ENCODE measurements at places on chromosomes 6 and 20.

GRCh38 chr6:119261944-119262284 lies 87.6 kb downstream of the MAN1A1 start:
- no peak for DNase-seq

DNA sequence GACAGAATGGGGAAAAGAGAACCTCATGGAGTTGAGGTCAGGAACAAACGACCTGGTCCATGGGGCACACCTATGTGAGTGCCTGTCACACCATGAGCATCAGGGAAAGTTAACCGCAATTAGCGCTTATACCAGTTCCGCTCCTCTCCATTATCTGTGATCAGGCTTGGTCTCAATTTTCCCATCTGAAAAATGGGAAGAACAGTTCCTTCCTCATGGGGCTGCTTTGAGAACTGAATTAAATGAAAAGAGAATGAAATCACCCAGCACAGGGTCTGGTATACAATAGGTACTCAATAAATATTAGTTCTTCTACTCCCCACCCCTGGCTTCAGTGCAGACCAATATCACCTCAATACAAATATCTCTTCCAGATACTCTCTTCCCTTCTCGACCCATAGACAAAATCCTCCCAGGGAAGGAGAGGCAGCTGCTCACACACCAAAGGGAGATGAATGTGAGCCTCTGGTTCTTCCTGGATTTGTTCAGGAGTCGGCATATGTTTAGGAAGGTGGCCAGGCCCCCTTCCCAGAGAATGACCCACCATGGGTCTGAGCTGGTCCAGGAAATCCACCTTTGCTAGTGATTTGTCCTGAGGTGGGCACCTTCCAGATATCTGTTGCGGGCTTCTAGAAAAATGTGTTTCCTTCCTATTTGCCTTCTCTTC lies 2.4 kb upstream of the PTGIS start:
- DNase-seq: no peak

DNA sequence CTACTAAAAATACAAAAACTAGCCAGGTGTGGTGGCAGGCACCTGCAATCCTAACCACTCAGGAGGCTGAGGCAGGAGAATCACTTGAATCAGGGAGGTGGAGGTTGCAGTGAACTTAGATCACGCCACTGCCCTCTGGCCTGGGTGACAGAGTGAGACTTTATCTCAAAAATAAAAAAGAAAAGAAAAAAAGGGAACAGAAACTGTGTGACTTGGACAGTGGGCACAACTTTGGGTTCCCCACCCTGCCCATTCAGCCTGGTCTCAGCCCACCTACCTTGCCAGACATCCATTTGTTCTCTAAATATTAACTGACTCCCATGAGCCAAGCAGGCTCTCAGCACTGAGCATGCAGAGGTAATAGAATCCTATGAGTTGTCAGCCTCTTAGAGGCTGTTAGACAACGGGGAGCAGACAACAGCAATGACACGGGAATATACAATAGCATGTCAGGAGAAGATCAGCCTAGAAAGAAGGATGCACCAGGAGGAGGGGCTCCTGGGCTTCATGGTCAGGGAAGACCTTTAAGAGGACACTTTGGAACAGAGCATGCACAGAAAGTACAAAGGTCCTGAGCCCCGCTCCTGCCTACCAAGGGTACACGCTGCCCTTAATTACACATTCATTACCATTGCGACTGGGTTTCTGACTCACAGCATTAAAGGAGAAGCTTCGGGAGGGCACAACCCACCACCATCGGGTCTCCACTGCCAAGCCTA lies 20.0 kb downstream of the FAM209B start:
- no peak for DNase-seq

DNA sequence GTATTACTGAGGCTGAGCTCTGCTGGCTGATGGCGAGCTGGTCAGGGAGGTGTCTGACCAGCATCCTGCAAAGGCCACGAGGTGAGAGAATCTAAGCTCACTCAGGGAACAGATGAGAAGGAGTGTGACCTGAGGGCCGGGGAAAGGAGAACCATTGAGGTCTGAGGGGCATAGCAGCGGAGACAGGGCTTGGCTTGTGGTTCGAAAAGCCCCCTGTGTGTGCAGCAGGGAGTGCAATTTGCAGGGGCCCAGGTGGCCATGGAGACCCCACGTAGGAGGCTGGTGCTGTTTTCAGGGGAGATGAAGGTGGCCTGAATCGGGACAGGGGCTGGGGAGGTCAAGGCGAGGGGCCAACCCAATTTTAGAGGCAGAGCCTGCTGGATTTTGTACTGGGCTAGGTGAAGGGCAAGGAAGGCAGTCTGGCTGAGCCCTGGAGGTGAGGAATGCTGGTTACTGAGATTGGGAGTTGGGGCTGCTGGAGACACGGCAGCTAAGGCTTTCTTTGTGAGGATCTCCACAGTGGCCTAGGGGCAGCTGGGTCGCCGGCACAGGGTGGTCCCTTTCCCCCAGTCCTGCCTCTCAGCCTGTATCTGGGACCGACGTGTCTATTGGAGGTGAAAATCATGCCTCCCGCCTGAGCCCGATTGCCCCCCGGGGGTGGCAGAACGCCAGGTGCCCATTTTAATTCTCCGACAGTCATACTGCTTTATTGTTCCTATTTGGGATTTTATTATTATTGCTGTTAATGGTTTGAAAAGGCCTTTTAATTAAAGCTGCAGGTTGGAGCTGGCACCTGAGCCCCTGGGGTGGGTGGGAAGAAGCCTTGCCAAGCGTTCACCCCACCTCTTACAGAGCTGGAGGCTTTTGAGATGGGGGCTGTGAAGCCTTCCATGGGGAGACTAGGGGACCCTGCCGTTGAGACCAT lies 28.4 kb downstream of the DLGAP4 start:
- DNase-seq: no peak

GRCh38 chr6:170291271-170292110 lies 613 bp upstream of the DLL1 start:
- peak; percentile 38 for DNase-seq

GRCh38 chr6:85096976-85097375 lies 332.6 kb upstream of the TBX18 start:
- no peak for DNase-seq
